ENCODE measurements at places on chromosomes 2 and 18. TPM values are rescaled to one million over a fixed set of nuclear protein-coding genes. Genes with fewer than 3 reads are reported as not detected.

The GREB1L gene
- 4.3 TPM for total RNA-seq

The ALK gene
- not detected for total RNA-seq

The DSEL gene
- total RNA-seq = 2.5 TPM

The BMP10 gene
- total RNA-seq = 6.1 TPM

DNA sequence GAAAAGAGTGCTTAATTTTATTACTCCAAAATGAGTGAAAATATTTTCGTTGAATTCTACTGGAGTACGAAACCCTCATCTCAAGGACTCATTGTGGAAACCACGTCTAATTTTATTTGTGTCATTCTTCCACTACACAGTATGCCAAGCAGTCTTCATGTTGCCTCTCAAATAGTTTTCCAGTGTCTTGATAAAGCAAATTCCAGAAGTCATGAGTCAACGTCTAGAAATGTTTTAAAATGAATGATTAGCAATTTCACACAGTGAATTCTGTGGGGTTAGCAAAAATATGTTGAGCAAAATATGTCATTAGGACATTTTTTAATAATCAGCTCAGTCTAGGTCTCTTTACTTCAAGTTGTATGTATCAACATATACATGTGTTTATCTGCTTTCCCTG, 865.5 kb downstream of the DSC3 start:
- no peak for DNase-seq

- no peak for DNase-seq
Measured at GRCh38 chr2:36611316-36611990, 13.5 kb upstream of the FEZ2 start.

DNA sequence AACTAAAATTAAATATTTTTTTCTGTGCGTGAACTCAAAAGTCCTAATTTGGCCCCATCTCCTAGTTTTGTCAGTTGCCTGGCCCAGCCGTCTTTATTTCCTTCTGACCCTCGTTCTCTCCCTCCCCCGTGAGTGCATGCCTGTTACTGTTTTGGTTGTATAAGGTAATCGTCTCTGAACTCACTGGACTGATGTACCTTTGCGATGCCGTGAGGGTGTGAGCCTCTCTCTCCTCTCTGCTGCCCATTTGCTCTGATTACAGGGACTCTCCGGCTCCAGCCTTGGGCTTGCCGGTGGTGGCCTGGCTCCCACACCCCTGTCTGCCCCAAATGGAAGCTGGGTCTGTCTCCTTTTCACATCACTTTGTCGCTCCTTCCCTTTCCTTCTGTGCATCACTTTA, 66.5 kb upstream of the RBM44 start:
- DNase-seq = no peak

GRCh38 chr2:177882501-177882900, 190.1 kb downstream of the PDE11A start:
- DNase-seq = peak; percentile 63

GRCh38 chr2:39920307-39920801, 141.3 kb upstream of the THUMPD2 start:
- no peak for DNase-seq

DNA sequence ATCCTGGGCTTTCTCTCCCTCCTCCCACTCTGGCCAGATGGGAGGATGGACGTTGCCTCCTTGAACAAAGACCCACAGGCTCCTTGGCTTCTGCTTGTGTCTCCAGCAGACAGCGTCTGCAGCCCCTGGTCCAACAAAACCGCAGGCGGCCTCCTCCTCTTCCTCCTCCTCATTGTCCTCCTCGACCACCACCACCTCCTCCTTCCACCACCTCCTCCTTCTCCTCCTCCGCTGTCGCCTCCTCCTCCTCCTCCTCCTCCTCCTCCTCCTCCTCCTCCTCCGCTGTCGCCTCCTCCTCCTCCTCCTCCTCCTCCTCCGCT, 45.7 kb upstream of the ALPP start:
- DNase-seq = no peak

GRCh38 chr2:35168351-35168750, 1187.2 kb upstream of the CRIM1 start:
- DNase-seq = no peak

GRCh38 chr2:225040142-225040541, 2.1 kb downstream of the DOCK10 start:
- DNase-seq = no peak

DNA sequence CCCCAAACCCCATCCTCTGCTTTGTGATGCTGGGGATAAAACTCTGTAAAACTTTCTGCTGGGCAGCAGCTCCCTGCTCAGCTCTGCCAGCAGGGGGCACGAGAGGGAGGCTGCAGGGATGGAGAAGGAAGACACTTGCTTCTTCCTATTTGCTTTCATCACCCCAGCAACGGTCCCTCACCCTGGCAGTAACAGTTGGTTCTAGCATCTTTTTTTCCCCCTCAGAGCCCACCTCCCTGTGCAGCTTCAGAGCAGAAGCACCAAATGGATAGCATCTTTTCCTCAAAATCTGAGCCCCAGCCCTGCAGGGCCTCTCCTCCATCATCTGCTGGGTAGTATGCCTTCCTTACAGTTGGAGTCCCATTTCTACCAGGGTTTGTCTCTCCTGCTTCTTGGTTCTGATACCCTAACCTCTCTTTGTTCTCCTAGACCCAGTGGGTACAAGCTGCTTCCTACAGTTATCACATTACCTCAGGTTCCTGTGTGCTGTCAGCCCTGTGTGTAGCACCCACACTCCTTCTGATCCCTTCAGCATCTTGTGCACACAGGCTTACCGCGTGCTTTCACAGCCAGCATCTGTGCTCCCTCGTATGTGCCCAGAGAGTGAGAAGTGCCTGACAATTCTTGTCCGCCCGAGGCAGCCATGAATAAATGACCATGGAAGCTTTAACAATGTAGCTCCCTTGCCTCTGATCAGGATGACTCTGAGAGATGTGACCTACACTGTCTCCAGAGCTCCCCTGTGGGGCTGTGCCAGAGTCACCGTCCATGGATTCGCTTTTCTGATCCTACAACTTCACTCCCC, 14.5 kb downstream of the CKAP2L start:
- peak; percentile 76 for DNase-seq

Data from left lobe of liver (tissue), 2 donors.